ENCODE measurements at places on chromosomes 6 and 20. TPM values are rescaled to one million over a fixed set of nuclear protein-coding genes. Genes with fewer than 3 reads are reported as not detected.

DNA sequence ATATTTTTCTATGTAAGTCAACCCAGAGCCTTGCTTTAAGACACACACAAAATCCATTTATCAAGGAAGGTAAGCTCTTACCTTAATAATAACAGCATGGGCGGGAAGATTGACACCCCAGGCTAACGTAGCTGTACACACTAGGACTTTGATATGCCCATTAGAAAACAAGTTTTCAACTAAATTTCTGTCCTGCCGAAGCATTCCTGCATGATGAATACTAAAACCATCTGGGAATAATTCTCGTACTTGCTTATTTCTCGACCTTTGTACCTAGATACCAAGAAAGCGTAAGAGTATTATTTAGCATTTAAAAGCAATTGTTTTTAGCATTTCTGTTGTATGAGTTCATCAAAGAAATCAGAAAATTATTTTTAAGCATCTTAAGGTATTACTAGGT lies 197.5 kb upstream of the SIM1 start:
- no peak overlapping the region for H3K4me3 ChIP-seq
- no peaks in the 10 kb centered on the region for H3K36me3 ChIP-seq
- no peak for DNase-seq
- no peaks in the 10 kb centered on the region for H3K27me3 ChIP-seq

DNA sequence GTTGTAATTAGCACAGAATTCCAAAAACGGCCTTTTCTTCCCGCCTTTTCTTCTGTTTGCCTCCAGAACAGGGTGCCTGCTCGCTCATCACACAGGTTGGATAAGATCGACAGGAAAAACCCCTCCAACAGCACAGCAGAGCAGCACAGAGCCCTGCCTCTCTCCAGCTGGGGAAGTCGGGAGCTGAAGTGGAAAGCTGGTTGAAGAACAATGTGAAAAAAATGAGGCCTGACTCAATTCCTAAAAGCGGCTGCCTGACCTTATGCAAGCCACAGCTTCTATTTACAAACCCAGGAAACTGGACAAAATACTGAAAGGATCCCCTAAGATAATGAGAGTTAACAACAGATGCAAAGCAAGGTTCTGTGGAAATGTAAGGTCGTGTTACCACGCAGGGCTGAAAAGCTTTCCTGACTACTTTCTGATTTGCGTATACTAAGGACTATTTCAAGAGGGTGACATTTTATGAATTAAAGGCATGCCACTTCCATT lies 116.9 kb downstream of the TTLL2 start:
- DNase-seq: peak; percentile 22
- H3K4me1 ChIP-seq: peaks cover 49% of the 10 kb centered on the region
- peaks cover 13% of the 10 kb centered on the region for H3K27me3 ChIP-seq
- peaks cover 10% of the 10 kb centered on the region for H3K36me3 ChIP-seq

DEF6 gene
- total RNA-seq: 1.8 TPM

GRCh38 chr6:147418523-147418922 lies 90.0 kb upstream of the SAMD5 start:
- H3K4me1 ChIP-seq: no peaks in the 10 kb centered on the region
- no peak for DNase-seq
- no peaks in the 10 kb centered on the region for H3K27me3 ChIP-seq
- no peak overlapping the region for H3K4me3 ChIP-seq

PLG gene
- 0.30 TPM for total RNA-seq

GRCh38 chr20:48298851-48299484 lies 513.7 kb upstream of the SULF2 start:
- no peak for DNase-seq
- no peak overlapping the region for H3K27ac ChIP-seq
- H3K27me3 ChIP-seq: peaks cover 6% of the 10 kb centered on the region
- H3K4me1 ChIP-seq: peaks cover 33% of the 10 kb centered on the region

- H3K4me1 ChIP-seq: peaks cover 6% of the 10 kb centered on the region
- no peak overlapping the region for H3K4me3 ChIP-seq
- H3K27me3 ChIP-seq: peaks cover 9% of the 10 kb centered on the region
- no peak overlapping the region for H3K27ac ChIP-seq
Measured at GRCh38 chr6:106692819-106693208, 63.4 kb downstream of the QRSL1 start.

- no peaks in the 10 kb centered on the region for H3K27me3 ChIP-seq
- H3K36me3 ChIP-seq: peaks cover 2% of the 10 kb centered on the region
- no peak for DNase-seq
Measured at GRCh38 chr6:46996860-46997641, 45.1 kb downstream of the ADGRF1 start.

DNA sequence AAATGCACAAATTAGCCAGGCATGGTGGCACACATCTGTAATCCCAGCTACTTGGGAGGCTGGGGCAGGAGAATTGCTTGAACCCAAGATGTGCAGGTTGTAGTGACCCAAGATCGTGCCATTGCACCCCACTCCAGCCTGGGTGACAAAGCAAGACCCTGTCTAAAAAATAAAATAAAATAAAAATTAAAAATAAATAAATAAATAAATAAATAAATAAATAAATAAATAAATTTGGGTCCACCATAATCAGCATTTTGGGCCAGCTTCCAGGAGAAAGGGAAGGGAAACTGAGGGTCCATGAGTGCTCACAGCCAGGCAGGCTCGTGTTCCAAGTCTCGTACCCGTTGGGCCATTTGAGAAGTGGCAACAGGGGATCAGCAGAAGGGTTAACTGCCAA lies 131.6 kb upstream of the AGPAT4 start:
- no peak overlapping the region for H3K4me3 ChIP-seq
- no peak for DNase-seq
- peaks cover 3% of the 10 kb centered on the region for H3K36me3 ChIP-seq
- H3K27ac ChIP-seq: no peak overlapping the region

GRCh38 chr20:44433751-44434538 lies 41.7 kb upstream of the TTPAL start:
- H3K4me1 ChIP-seq: no peaks in the 10 kb centered on the region
- H3K27me3 ChIP-seq: peaks cover 8% of the 10 kb centered on the region
- no peaks in the 10 kb centered on the region for H3K36me3 ChIP-seq

IL20RA gene
- not detected for total RNA-seq

DNA sequence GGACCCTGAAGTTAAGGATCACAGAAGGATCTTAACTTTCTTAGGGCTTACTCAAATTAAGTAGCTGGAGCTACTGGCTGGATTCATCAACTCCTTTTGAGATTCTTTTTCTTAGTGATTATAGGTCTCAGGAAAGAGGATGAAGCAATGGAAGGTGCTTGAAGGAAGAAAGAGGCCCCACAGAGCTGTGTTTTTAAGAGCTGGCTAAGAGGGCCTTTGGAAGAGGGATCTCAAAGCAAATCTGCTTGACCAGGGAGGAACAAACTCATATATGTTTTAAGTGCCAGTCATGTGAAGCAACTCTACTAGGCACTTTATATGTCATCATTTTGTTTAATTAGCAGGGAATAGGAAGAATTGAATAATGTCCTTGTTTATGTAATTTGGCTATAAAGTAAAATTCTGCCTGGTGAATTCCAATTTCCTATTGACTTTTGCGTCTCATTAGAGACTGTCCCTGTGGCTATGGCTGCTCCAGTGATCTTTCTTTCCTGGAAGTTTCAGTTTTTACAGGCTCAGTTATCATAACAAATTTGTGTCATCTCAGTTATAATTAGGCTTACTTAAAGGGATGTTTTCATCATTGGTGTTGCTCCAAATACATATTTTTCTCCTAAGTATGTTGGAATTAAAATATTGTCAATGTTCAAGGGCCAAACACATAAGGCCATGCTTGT lies 222.8 kb upstream of the CITED2 start:
- H3K4me3 ChIP-seq: no peak overlapping the region
- peaks cover 33% of the 10 kb centered on the region for H3K4me1 ChIP-seq
- no peaks in the 10 kb centered on the region for H3K27me3 ChIP-seq
- no peaks in the 10 kb centered on the region for H3K36me3 ChIP-seq

- H3K27ac ChIP-seq: peak overlapping the region; percentile 98
- H3K4me3 ChIP-seq: peak overlapping the region; percentile 28
- no peaks in the 10 kb centered on the region for H3K27me3 ChIP-seq
- peaks cover 88% of the 10 kb centered on the region for H3K4me1 ChIP-seq
- no peak for DNase-seq
- H3K36me3 ChIP-seq: no peaks in the 10 kb centered on the region
Measured at GRCh38 chr6:163338671-163339405, 75.7 kb upstream of the QKI start.

DNA sequence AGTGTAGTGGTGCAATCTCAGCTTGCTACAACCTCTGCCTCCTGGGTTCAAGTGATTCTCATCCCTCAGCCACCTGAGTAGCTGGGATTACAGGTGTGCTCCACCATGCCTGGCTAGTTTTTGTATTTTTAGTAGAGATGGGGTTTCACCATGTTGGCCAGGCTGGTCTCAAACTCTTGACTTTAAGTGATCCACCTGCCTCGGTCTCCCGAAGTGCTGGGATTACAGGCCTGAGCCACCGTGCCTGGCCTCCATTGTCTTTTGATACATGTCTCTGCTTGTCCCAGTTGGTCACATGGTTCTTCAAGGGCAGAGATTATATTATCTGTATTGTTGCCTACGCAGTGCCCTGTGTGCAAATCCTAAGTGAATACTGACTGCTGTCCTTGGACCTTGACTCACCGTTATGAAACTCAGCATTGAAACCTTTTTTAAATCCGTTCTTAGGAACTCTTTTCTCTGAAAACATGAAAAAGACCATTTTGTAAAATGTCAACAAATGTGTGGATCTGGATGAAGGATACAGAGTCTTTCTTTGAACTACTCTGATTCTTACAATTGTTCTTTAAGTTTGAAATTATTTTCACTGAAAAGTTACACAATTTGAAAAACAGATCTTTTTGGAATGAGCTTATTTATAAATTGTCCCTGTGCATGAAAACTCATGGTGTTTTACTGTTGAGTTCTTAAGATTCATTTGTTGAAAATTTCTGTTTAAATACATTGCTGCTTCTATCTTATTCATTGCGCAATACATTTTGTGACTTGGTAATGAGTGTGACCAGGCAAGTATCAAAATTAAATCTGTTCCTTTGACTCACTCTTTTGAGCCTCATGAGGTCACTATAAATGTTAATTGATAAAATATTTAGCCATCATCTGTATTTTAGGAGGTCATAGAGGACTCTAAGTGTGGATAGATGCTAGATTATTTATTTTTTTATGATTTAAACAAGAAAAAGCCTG lies 293.5 kb downstream of the UTRN start:
- H3K36me3 ChIP-seq: peaks cover 8% of the 10 kb centered on the region
- H3K4me1 ChIP-seq: peaks cover 17% of the 10 kb centered on the region
- H3K27me3 ChIP-seq: no peaks in the 10 kb centered on the region
- no peak overlapping the region for H3K4me3 ChIP-seq
- no peak for DNase-seq
- H3K27ac ChIP-seq: no peak overlapping the region

DNA sequence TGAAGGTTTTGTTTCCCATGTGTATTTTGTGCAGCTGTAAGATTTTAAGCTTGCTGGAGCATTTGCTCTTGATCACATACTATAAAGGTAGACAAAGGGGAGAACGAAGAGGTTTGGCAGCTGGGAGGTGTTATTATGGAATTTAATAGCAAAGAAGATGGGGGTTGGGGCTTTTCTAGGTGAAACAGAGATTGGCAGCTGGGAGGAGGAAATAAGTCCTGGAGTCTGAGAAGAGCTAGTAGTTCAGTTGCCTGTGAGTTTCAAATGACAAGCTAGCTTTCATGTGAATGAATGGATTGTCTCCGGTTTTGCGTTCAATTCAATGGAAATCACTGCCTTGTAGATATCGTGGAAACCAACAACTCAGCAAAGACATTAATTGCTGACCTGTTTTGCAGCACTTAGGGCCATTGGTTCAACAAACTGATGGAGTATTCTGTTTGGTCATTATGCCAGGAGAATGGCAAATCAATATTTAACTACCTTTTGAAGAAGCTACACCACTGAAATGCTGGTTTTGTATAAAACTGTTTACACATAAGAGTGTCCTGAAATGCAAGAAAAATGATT lies 38.1 kb upstream of the FLRT3 start:
- peaks cover 8% of the 10 kb centered on the region for H3K36me3 ChIP-seq
- H3K4me3 ChIP-seq: peak overlapping the region; percentile 71
- H3K4me1 ChIP-seq: peaks cover 66% of the 10 kb centered on the region
- no peaks in the 10 kb centered on the region for H3K27me3 ChIP-seq
